NCI-H2081 treated with DMSO at 0.1 percent for 48 hours (cell line): ENCODE measurements at places on chromosomes 3 and 15.

- DNase-seq = no peak
Measured at GRCh38 chr15:71484080-71484479, 326.3 kb upstream of the NR2E3 start.

GRCh38 chr3:49683162-49683561, 6.1 kb downstream of the MST1 start:
- DNase-seq = no peak

- DNase-seq = no peak
Measured at GRCh38 chr3:193777524-193777923, 184.5 kb downstream of the OPA1 start.

GRCh38 chr15:84740691-84741090, 7.7 kb upstream of the ZNF592 start:
- no peak for DNase-seq

- no peak for DNase-seq
Measured at GRCh38 chr3:178117641-178118040, 418.6 kb upstream of the KCNMB2 start.

DNA sequence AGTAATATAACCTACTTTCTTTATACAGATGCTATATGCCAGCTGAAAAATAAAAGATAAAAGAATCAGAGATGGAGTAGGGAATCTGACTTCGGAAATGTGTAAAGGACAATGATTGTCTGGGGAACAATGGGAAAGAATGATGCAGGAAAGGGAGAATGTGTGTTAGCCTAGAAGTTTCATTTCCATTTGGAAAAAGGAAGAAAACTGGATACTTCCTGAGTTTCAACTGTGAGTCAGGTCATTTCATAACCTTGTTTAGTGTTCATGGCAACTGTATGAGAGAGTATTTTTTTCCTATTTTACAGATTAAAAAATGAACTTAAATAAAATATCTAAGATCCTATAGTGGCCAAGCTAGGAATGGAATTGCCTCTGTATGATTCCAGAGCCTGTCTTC, 261.3 kb upstream of the NECTIN3 start:
- no peak for DNase-seq

GRCh38 chr15:90637693-90638092, 79.5 kb upstream of the BLM start:
- no peak for DNase-seq

DNA sequence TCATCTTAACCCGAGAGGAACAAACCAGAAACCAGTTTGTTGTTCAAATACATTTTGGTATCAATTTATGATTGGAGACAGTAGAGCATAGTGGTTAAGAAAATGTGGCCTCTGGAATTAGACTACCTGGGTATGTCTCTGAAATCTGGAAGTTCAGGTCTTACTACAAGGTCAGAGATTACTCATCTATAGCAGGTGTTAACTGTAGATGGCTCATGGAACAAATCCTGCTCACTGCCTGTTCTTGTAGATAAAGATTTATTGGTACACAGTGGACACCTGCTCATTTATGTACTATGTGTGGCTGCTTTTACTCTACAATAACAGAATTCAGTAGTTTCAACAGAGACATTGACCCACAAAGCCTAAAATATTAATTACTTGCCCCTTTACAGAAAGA, 413.3 kb downstream of the CNTN6 start:
- no peak for DNase-seq

DNA sequence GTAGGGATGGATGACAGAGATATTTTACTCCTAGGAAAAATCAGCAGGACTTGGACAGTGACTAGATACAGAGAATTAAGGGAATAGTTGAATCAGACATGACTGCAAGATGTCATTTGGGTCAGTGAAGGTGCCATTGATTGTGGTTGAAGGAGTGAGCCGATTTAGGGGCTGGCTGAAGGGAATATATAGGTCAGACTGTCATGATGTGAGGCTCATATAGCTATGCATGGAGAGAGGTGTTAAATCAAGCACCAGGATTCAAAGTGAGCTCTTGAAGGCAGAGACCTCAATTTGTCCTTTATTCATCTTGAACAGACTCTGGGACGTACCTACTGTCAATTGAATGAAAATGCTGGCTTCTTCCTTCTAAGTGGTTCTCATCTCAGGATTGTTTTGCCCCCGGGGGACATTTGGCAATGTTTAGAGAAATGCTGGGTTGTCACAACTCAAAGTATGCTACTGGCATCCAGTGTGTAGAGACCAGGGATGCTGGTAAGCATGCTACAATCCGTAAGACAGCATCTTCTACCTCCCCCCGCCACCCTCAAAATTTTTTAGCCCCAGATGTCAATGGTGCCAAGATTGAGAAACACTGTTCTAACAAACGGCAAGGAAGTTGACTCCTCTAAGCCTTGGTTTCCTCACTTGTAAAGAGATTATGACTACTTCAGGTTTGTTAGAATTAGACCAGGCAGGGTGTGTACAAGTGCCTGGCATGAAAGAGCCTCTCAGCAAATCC, 7.8 kb downstream of the ATP2C1 start:
- no peak for DNase-seq

DNA sequence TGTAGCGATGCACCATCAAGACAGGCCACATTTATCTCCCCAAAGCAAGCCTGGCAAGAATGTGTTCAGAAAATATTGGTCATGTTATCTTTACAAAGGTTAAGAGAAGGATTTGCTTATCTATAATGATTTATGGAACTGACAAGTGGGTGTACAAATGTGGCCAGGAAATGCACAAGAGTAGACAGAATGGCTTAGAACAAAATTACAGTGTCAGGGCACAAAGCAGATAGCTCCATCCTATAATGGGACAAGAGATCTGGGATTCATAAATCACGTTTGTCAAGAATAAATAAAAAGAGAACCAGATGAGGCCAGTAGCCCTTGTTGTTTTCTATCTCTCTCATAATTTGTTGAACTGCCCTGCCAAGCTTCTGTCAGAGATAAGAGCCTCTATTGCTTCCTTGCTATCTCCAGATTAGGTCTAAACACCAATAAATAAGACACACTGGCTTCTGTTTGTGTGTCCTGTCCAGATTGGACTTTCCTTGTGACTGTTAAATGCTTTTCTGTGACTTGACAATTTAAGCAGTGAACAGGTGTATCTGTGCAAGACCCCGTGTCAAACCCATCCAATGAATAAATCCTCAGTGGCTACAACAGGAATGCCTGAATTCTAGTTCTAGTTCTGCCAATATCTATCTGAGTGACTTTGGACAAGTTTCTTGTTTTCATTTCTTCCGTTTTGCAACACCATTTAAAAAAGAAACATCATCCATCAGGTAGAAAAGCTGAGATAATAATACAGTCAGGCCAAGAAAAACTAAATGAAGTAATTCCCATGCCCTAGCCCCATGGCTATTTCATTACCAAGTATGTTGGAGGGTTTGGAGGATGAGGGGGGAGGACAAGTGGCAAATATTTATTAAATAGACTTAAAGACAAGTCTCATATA, 157.2 kb downstream of the DCLK3 start:
- DNase-seq = no peak

- no peak for DNase-seq
Measured at GRCh38 chr3:168219530-168219929, 123.8 kb upstream of the GOLIM4 start.

DNA sequence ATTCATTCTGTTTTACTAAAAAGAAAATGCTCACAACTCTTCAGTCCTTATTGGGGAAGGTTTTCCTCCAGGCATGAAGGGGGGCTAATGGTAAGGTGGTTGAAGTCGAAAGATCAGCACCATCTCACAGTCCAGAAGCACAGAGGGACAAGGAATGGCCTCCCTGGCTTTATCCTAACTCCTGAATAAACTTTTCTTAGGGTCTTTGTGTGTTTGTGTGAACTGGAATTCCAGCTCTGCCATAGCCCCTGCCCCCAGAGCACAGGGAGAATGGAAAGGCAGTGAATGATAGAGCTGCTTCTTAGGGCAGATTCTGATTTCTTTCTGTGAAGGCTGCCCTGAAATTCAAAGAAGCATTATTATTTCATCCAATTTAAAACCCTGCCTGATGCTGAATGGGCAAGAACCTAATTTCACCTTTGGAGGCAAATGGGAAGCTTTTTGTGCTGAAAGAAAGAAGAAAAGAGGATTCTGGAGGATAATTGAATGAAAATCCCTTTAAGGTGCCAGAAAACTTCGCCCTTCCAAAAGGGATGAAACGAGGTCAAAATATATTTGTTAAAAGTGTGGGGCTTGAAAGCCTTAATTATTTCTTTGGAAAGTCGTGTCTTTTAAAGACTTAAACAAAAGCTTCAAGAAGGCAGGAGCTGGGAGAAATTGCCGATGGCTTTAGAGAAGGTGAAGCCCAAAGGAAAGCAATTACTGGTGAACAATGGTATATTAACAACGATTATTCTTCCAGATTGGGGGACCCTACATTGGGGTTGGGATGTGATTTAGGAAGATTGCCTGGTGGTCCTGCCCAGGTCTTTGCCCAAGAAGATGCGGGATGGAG, 259.9 kb upstream of the RGMA start:
- DNase-seq = no peak

DNA sequence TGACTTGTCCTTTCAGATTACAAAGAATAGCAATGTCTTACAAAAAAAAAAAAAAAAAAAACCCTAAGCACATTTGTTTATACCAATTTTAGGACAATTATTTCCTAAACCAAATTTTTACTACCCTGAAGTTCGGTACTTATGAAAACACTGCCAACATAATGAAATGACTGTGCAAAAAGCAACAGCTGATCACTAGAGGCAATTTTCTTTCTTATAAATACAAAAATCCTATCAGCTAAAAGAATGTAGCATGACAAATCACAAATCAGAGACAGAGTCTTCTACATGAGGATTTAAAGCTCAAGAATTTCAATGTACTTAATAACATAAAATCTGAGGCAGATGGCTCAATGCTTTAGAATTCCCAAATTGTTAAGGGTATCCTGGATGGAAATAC, 191.8 kb downstream of the MAGI1 start:
- DNase-seq = no peak

DNA sequence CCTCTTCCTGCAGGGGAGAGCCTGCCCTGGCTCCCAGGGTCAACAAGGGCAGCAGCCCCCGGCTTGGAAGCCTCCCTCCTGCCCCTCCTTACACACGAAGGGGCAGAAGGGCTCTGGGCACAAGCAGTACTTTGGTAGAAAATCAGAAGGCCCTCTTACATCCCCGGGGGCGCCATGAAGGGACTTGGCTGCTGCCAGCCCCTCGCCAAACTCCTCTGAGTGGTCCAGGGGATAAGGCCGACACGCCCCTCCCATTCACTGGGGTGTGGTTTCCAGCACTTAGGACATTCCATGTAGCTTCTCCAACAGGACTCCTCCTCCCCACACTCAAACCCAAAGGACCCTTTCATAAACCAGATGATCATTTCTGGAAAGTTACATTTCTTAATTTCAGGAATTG, 1.2 kb upstream of the ST8SIA2 start:
- no peak for DNase-seq

DNA sequence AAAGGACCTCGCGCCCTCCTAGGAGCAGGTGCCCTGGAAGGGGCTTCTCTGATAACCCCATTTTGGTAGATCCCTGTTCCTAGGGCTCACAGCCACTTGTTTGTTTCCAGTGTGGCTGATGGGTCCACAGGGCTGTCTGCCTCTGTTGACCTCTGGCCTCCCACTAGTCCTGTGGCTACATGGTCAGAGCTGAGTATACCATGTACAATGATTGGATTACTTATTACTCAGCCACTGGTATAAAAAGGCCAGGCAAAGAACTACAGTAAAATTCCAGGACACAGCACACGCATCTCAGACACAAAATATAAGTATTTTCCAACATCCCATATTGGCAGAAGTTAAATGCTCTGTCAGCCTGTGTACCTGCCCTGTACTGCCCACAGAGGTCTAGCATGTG, 277.3 kb downstream of the GABRG3 start:
- no peak for DNase-seq

DNA sequence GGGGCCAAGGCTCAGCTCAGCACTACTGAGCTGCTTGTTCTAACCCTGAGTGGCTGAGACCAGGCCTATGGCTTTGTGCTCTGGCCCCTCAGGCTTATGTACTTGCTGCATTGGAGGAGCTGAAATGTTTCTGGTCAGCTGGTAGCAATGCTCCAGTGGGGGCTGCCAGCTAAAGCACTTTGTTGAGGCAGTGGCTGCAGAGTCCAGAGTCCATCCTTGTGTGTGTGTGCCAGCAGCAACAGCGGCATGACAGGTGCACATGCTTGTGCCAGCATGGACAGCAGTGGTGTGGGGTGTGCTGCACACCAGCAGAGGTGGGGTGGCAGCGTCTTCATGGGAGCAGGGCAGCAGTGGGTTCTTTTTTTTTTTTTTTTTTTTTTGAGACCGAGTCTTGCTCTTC, 169.1 kb downstream of the VPS8 start:
- no peak for DNase-seq

GRCh38 chr15:80060356-80061006, 1.0 kb downstream of the ZFAND6 start:
- DNase-seq = no peak
